ENCODE measurements at places on chromosomes 16 and 17. TPM values are rescaled to one million over a fixed set of nuclear protein-coding genes. Genes with fewer than 3 reads are reported as not detected.

DNA sequence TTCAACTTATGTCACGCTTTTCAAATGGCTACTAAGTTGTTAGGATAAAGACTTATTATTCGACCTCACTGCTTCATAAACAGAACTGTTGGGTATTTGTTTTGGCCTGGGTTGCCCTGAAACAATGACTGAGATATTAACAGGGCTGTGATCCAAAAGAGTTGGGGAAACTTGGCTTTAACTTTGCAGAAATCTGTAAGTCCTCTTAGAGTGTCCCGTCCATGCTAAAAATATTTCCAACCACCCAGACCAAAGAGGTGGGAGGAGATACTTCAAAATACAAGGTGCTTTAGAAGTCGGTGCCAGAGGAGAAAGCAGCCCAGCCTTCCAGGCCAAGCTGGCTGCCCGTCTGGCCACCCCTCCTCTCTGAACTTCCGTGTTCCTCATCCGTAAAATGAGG, 16.1 kb upstream of the SPATA32 start:
- no peak for DNase-seq
- peaks cover 5% of the 10 kb centered on the region for H3K4me1 ChIP-seq

DNA sequence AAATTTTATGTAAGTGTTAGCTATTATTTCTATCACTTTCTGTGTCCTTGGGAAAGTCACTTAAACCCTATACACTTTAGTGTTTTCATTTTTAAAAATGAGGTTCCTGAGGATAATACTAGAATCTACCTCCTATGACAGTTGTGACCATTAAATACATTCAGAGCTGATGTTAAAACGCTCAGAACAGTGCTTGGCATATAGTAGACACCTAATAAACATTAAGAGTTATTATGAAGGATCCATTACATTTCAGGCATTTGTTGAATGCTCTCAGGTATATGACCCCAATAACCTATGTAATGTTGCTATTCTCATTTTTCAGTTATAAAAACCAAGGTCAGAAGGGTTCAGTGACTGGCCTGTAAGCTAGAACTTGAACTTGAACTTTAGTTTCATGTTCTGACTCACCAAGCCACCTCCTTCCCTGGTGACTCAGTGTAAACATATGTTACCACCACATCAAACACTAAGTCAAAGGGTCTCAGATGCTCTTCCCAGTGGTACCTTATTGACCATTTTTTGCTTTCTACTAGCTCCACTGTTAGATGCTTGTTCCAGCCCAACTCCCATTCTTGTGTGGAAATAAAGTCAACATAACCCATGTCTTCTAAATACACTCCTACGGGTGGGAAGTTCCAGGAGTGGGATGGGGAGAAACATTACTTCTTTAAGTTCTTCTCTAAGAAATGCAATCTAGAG, 47.6 kb downstream of the HSD17B2 start:
- DNase-seq, result peak; percentile 5
- no peaks in the 10 kb centered on the region for H3K27me3 ChIP-seq
- no peaks in the 10 kb centered on the region for H3K36me3 ChIP-seq
- no peak overlapping the region for H3K27ac ChIP-seq
- H3K4me3 ChIP-seq, result no peak overlapping the region

GRCh38 chr17:5610956-5611355, 26.6 kb upstream of the NLRP1 start:
- no peak overlapping the region for H3K4me3 ChIP-seq
- no peaks in the 10 kb centered on the region for H3K4me1 ChIP-seq
- H3K36me3 ChIP-seq, result no peaks in the 10 kb centered on the region
- no peaks in the 10 kb centered on the region for H3K27me3 ChIP-seq
- H3K27ac ChIP-seq, result no peak overlapping the region

- H3K4me1 ChIP-seq, result no peaks in the 10 kb centered on the region
- H3K36me3 ChIP-seq, result peaks cover 6% of the 10 kb centered on the region
- H3K4me3 ChIP-seq, result no peak overlapping the region
- no peak for DNase-seq
- H3K27me3 ChIP-seq, result no peaks in the 10 kb centered on the region
These were observed 9.8 kb downstream of the TP53 start for GRCh38 chr17:7677388-7678067.

Gene MT1F
- total RNA-seq, result 53.3 TPM

- DNase-seq, result no peak
- no peak overlapping the region for H3K27ac ChIP-seq
These were observed 68.9 kb upstream of the MSI2 start for GRCh38 chr17:57187391-57187790.

DNA sequence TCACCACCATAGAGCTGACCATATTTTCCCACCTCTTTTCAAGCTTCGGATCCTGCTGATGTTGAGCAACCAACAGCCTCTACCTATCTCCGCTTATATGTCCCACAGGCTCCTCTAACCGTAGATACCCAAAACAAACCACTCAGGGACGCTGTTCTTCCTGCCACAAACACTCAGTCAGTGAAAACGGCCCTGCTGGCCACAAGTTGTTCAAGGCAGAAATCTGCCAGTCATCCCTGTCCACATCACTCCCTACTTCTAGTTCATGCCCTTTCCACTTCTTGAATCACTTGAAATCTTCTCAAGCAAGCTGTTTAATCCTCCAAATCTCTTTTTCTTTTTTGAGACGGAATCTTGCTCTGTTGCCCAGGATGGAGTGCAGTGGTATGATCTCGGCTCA, 7.9 kb downstream of the RABEP2 start:
- no peak overlapping the region for H3K4me3 ChIP-seq
- H3K36me3 ChIP-seq, result peaks cover 15% of the 10 kb centered on the region
- no peaks in the 10 kb centered on the region for H3K27me3 ChIP-seq
- DNase-seq, result no peak

DNA sequence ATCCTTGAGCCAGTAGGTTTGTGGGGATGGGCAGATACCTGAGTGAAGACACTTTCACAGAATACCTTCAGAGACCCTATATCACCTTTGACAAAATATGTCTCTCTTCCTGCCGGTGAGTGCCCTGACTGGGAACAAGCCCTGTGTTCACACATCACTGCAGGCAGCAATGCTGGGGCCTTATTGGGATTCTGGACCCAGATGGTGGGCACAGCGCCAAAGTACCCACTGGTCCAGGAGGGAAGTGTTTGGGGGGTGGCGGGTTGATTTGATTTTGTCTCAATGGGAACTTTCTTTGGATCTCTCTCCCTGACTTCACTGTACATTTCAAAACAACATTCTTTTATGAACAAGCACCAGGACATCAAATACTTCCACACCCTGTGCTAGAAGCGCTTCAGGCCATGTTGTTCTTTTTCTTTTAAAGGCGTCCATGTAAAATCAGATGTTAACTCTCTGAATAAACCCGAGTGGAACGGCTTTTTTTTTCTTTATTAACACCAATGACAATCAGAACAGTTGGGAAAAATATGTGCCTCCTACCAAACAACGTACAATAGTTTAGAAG, 62.4 kb upstream of the AKTIP start:
- no peaks in the 10 kb centered on the region for H3K4me1 ChIP-seq
- no peak overlapping the region for H3K27ac ChIP-seq
- H3K4me3 ChIP-seq, result no peak overlapping the region
- DNase-seq, result no peak

DNA sequence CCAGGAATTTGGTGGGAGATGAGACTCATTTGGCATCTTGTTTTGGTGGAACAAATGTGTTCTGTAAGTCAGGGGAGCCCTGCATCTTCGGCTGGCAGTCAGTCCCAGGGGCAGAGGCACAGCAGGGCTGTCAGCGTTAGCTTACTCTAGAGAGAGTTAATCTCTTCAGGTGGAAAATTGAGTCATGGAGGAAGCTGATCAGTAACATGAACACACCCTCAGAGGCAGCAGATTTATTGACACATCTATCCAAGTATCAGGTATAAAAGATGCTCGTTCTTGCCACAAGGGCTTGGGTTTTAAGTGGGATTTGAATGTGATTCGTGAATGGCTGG, 55.2 kb downstream of the EPN2 start:
- H3K4me3 ChIP-seq, result no peak overlapping the region
- no peak for DNase-seq
- H3K27me3 ChIP-seq, result no peaks in the 10 kb centered on the region

GRCh38 chr17:64772845-64773299, 110.8 kb upstream of the SMURF2 start:
- H3K27ac ChIP-seq, result no peak overlapping the region
- peaks cover 6% of the 10 kb centered on the region for H3K4me1 ChIP-seq
- DNase-seq, result no peak
- H3K36me3 ChIP-seq, result no peaks in the 10 kb centered on the region
- H3K27me3 ChIP-seq, result peaks cover 2% of the 10 kb centered on the region

Gene RPRML
- not detected for total RNA-seq

GRCh38 chr16:85768199-85768598, 17.3 kb upstream of the C16orf74 start:
- H3K27ac ChIP-seq, result no peak overlapping the region
- H3K36me3 ChIP-seq, result no peaks in the 10 kb centered on the region
- no peak for DNase-seq
- H3K27me3 ChIP-seq, result no peaks in the 10 kb centered on the region
- no peaks in the 10 kb centered on the region for H3K4me1 ChIP-seq

- DNase-seq, result no peak
- no peaks in the 10 kb centered on the region for H3K27me3 ChIP-seq
- H3K27ac ChIP-seq, result no peak overlapping the region
- H3K4me3 ChIP-seq, result no peak overlapping the region
- no peaks in the 10 kb centered on the region for H3K36me3 ChIP-seq
These were observed 74.1 kb downstream of the NTN1 start for GRCh38 chr17:9095390-9095789.

Gene NPIPA5
- 11.0 TPM for total RNA-seq

Gene NSF
- total RNA-seq, result 52.4 TPM

GRCh38 chr17:5434984-5435383, 4.0 kb downstream of the C1QBP start:
- no peaks in the 10 kb centered on the region for H3K27me3 ChIP-seq
- DNase-seq, result no peak
- H3K4me3 ChIP-seq, result no peak overlapping the region
- peaks cover 11% of the 10 kb centered on the region for H3K4me1 ChIP-seq

Gene CHST4
- total RNA-seq, result not detected

DNA sequence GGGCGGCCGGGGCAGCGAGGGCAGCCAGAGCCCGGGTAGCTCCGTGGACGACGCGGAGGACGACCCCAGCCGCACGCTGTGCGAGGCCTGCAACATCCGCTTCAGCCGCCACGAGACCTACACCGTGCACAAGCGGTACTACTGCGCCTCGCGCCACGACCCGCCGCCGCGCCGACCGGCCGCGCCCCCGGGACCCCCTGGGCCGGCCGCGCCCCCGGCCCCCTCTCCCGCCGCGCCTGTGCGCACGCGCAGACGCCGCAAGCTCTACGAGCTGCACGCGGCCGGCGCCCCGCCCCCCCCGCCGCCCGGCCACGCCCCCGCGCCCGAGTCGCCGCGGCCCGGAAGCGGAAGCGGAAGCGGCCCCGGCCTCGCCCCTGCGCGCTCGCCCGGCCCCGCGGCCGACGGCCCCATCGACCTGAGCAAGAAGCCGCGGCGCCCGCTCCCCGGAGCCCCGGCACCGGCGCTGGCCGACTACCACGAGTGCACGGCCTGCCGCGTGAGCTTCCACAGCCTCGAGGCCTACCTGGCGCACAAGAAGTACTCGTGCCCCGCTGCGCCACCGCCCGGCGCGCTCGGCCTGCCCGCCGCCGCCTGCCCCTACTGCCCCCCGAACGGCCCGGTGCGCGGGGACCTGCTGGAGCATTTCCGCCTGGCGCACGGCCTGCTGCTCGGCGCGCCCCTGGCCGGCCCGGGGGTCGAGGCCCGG, 36.1 kb upstream of the ZC3H18 start:
- no peaks in the 10 kb centered on the region for H3K4me1 ChIP-seq
- H3K27me3 ChIP-seq, result peaks cover 5% of the 10 kb centered on the region
- H3K27ac ChIP-seq, result no peak overlapping the region
- peak; percentile 92 for DNase-seq
- no peak overlapping the region for H3K4me3 ChIP-seq

GRCh38 chr16:57837305-57838125, 35.2 kb upstream of the KIFC3 start:
- H3K36me3 ChIP-seq, result no peaks in the 10 kb centered on the region
- H3K27me3 ChIP-seq, result no peaks in the 10 kb centered on the region
- H3K4me1 ChIP-seq, result no peaks in the 10 kb centered on the region
- H3K27ac ChIP-seq, result no peak overlapping the region
- no peak overlapping the region for H3K4me3 ChIP-seq

- no peaks in the 10 kb centered on the region for H3K27me3 ChIP-seq
- H3K4me1 ChIP-seq, result no peaks in the 10 kb centered on the region
- no peaks in the 10 kb centered on the region for H3K36me3 ChIP-seq
- H3K27ac ChIP-seq, result peak overlapping the region; percentile 97
- peak overlapping the region; percentile 89 for H3K4me3 ChIP-seq
These were observed 1.1 kb downstream of the NDEL1 start for GRCh38 chr17:8436844-8437171.

Data from kidney (tissue), 22 donors.